Urinary bladder (tissue), 4 donors: ENCODE measurements at places on chromosomes 2 and 18. TPM values are rescaled to one million over a fixed set of nuclear protein-coding genes. Genes with fewer than 3 reads are reported as not detected.

DNA sequence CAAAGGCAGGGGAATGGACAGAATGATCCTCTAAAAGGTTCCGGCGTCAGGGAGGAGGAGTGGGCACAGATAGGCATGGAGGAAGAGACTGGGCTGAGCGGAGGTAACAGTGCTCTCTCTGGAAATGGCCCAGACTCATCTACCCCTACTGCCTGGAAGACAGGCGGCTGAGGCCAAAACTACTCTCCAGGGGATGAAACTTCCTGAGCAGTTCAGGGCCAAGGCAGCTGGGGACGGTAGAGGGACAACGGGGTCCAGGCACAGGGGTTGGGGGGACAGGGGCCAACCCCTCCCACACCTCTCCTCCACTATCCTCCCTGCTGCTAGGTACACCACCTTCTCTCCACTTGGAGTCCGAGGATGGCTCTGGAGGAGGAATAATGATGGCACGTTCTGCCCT, 94.3 kb downstream of the TNS1 start:
- no peak for DNase-seq

DNA sequence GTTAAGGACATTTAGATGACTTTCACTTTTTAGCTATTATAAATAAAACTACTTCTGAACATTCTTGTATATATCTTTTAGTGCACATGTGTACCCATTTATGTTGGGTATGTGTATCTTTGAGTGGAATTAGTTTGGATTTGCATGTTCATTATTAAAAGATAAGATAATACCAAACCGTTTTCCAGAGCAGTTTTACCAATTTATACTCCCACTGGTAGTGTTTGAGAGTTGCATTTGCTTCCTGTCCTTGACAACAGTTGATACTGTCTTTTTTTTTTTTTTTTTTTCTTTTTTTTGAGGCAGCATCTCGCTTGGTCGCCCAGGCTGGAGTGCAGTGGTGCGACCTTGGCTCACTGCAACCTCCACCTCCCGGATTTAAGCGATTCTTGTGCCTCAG, 23.3 kb downstream of the SLC30A6 start:
- DNase-seq = no peak

Gene SERPINB13
- not detected for polyA plus RNA-seq

GRCh38 chr2:98715812-98716451, 15.0 kb downstream of the MGAT4A start:
- DNase-seq = no peak

- DNase-seq = no peak
Observed at GRCh38 chr2:9638532-9638931, 7.7 kb upstream of the YWHAQ start.

- DNase-seq = peak; percentile 7
Observed at GRCh38 chr2:140247451-140248195, 1467.4 kb upstream of the NXPH2 start.

Gene PAIP2B
- 4.2 TPM for polyA plus RNA-seq

Gene GREB1
- polyA plus RNA-seq = 0.86 TPM

- no peak for DNase-seq
Observed at GRCh38 chr2:238506371-238507068, 79.8 kb downstream of the ASB1 start.

Gene ITGB6
- polyA plus RNA-seq = 4.6 TPM

GRCh38 chr2:191521608-191522208, 156.2 kb upstream of the NABP1 start:
- DNase-seq = no peak

Gene RTP5
- 0.06 TPM for polyA plus RNA-seq

DNA sequence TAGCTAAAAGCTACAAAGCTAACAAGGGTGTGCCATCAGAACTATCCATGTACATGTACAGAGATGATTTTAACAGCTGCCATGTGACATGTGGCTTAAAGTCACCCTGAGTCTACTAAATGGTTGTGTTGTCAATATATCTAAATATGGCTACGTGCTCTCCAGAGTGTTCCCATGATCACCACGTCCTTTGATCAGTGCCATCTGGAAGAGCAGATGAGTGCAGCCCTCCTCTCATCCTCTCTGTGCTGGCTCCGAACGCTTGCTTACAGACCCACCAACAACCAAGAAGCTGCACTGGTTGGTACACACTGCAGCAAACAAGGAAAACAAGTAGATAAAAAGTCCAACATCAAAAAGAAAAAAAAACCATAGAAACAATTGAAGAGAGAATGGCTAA, 88.6 kb upstream of the NARS1 start:
- DNase-seq = no peak

Gene ZNF396
- 1.3 TPM for polyA plus RNA-seq

DNA sequence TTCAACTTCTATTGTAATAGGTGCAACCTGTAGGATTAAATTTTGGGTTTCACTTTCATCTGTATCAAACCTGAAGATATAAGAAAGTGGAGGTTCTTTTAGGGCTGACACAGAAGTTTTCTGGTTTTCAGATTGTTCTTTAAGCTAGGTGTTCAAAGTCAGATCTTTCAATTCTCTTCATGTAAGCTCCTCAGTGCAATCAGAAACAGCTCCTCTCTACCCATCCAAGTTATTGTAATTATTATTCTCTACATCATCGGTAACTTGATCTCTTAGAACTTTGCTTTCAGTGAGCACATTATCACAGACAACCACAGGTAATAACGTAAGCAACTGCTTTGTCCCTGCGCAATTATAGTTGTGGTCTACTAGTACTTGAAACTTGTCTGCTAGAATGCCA, 179.4 kb downstream of the MYCN start:
- DNase-seq = no peak

DNA sequence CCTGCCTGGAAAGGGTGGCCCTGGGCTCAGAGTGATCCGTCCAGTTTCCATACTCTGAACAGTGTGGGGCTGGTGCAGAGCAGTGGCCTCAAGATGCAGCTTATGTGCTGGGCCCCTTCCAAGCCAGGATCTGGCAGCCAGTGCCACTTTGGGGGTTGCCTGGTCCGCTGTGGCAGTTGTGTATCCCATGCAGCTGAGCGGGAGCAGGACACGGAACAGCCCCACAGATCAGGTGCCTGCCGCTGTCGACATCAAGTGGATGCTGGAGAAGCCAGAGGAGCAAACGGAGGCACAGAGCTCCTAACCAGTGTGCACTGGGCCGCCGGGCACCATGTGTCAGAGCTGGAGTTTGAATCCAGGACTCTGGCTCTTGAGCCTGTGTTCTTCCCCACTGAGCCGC, 112.0 kb downstream of the CABLES1 start:
- DNase-seq = no peak

Gene ATP9B
- polyA plus RNA-seq = 20.2 TPM

GRCh38 chr2:207974216-207974605, 51.1 kb downstream of the PLEKHM3 start:
- DNase-seq = no peak

Gene CHRNG
- polyA plus RNA-seq = not detected
